Activated CD4-positive, alpha-beta T cell treated with anti-CD3 and anti-CD28 coated beads, Interleukin-2, Interleukin-6, amounts not matched to agents 100 ng/mL and 50 ng/mL, durations not matched to agents 16 hours and 8 hours (primary cell): ENCODE measurements at places on chromosomes 2 and 18.

GRCh38 chr18:41482501-41482900 lies 472.5 kb upstream of the PIK3C3 start:
- no peak for DNase-seq

DNA sequence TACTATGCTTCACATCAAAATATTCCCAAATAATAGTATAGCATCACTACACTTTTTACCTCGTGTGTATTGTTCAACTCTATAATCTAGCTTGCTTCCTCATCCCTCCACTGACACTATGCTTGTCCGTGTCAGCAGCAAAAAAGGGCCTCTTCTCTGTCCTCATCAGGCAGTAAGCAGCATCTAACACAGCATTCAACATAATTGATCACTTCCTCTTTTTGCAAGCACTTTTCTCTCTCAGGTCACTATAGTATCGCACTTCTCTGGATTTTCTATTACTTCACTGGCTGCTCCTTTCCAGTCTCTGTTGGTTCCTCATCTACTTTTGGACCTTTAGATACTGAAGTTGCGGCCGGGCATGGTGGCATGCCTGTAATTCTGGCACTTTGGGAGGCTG lies 64.9 kb upstream of the ZSWIM2 start:
- DNase-seq, result no peak

DNA sequence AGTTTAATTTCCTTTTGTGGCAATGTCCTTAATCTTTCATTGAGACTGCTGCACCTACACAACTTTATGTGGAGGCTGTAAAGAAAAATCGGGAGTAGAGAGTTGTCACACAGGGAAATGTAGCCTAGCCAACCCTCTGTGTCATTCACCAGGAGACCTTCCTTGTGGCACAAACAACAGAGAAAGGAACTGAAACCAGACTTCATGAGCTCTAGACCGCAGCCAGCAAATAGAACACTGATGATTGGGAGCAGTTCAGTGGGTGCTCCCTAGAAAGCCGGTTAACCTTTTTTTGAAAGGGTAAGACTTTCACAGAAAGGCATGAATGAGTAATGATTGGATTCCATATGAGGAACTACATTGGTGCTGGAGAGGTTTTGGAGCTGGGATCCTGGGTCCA lies 1752.4 kb upstream of the CELF4 start:
- DNase-seq, result no peak

- DNase-seq, result peak; percentile 30
Measured at GRCh38 chr18:48300463-48300961, 108.7 kb downstream of the ZBTB7C start.

DNA sequence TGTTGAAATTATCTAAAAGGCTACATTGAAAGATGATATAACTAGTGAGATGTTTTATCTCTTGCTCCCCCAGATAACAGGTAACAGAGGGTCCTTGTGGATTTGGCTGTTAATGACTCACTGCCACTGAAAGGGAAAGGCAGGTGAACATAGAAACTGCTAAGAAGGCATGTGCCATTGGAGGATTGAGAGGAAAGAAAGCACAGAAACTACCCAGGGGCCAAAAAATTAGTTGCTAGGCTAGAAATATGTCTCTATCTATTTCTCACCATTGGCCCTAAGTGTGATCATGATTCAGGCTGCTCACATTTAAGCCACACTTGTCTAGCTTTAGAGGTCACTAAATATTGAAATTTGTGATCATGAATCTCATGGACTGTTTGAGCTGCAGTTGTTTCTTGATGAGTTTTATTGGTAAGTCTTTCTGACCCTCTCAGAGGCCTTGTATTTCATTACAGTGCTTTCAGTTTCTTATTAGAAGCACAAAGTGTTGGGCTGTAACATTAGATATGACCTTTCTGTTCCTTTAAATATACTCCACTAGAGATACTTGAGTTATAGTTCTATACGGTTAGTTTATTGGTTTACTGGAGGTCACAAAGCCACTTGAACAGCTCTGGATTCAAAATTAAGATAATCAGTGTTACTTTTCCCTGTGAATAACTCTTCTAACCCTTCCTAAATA lies 26.2 kb downstream of the NAB1 start:
- DNase-seq, result peak; percentile 15

DNA sequence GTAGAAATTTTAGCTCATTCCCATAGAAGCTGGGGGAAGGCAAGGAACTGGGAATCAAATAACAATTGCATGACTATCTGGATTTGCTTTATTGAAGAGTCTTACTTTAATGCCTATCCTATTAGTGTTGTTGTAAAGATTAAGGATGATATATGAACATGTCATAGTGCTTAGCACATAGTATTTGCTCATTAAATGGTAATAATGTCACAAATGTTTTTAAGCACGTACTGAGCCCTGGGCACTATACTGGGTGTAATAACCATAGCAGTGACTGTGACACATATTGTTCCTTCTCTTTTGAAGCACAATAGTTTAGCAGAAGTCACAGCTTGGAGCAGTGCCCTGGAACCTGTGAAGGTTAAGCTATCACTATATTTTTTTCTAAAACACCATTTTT lies 47.2 kb upstream of the DTNB start:
- DNase-seq, result no peak

GRCh38 chr2:97673915-97674283 lies 4.4 kb downstream of the C2orf92 start:
- no peak for DNase-seq

DNA sequence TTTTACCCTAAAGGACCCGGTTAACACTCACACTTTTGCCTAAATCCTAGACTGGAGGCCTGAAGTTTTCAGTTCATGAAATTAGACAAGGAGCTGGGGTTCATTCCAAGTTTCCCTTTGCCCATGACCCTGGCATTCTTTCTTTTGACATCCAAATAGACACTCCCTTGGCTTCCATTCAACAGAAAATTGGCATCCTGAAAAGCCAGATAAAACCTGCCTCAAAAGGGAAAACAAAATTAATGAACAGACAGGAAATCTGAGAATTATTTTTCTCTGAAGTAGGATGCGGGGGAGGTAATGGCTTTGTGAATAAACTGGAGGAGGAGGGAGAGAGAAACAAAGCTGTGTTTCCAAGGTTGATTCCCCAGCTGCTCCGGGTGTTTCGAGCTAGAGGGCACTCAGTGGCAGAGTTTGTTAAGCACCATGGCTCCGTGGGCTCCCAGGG lies 41.0 kb downstream of the SPP2 start:
- DNase-seq, result no peak

DNA sequence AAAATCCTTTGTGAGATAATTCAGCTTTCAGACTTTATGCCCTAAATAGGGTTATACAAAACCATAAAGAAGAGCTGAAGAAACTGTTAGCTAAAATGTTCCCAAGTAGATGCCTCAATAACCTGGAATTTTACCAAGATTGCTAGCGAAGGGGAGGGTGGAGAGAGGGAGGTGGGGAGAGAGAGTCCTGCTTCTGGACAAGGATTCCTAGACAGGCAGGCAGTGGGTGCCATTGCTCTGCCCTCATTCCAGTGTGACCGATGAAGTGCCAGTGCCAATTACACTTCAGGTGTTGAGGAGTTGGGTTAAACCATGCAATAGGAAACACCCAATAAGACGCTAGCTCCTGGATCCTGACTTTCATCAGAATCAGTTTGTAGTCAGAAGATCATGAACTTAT lies 18.1 kb downstream of the LAPTM4A start:
- DNase-seq, result no peak

DNA sequence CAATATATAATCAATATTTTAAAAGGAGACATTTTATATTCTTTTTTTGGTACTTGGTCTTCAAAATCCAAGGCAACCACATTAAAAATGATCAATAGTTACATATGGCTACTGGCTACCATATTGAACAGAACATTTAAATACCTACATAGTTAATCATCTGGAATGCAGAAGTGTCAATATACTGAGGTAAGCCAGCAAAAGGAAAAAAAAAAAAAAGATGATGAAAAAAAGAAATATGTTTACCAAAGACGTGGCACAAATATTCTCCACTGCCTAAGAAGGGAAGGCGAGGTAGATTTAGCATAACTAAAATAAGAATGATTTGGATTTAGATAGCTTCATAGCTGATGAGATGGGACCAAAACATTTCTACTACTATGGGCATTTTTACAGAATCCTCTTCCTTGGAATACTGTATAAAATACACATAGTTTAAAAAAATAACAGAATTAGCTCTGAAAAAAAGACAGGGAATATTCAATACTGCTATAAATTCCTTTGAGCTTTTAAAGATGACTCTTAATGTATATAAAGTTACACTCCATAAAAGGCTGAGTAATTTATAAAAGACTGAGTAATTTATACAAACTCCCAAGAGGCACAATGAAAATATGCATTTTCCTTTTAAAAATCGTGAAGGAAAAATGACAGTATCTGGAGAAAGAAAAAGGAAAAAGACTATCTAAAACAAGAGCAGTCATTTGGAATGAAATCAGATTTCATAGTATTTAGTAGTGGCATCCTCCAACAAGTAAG lies 63.5 kb downstream of the CDH2 start:
- DNase-seq, result no peak

GRCh38 chr2:1977655-1978054 lies 233.3 kb upstream of the PXDN start:
- no peak for DNase-seq

GRCh38 chr2:80326214-80326613 lies 21.7 kb upstream of the LRRTM1 start:
- no peak for DNase-seq

DNA sequence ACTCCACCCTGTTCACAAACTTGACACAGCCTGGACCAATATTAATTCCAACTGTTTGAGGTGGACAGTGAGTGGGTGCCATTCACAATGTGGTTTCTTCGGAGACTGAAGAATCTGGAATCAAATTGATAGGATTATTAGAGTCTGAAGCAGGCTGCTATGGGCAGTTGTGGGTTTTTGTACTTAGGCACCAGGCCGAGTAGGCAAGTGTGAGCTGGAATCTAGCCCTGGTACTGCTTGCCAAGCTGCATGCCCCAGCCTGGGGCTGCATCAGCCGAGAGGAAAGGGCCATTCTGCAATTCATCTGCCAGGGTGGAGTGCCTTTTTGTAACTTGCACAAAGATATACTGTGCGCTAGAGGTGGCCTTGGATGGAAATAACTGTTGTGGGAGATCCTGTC lies 654.7 kb upstream of the FANCL start:
- no peak for DNase-seq

DNA sequence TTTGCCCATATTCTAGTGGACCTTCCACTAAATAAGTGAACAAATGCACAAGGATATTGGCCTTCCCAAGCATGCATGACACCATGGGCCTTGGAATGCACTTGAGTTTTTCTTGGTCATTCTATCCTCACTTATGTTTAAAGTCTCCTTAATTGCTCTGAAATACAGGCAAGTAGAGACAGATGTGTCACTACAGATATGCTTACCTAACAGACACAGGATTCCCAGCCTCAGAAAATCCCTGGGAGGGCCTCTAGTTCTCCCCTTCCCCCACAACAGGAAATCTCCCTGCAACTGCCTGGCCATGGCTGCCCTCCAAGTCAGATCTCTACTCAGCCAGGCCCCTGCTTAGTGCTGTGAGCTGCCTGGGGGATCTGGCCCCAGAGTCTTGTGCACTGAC lies 445.2 kb downstream of the IRS1 start:
- no peak for DNase-seq

DNA sequence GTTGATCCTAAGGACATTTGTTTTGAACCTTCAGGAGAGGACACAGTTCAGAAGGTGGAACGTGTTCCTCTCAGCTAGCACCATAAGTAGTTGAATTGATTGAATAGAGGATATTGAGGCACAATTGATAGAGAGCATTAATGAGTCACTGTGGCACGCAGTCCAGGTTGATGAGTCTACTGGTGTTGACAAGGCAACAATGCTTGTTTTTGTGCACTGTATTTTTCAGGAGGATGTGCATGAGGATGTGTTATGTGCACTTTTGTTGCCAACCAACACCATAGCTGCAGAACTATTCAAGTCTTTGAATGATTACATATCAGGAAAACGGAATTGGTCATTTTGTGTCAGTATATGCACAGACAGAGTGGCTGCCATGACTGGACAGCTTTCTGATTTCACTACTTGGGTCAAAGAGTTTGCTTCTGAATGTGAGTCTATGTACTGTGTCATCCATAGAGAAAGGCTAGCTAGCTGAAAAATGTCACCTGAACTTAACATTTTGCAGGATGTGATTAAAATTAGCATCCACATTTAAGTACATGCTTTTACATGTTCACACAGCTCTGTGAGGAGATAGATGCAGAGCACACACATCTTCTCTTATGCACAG lies 140.1 kb upstream of the B3GNT2 start:
- DNase-seq, result peak; percentile 17

- DNase-seq, result no peak
Measured at GRCh38 chr18:47036298-47036874, 965 bp upstream of the ELOA2 start.

GRCh38 chr2:196365923-196366322 lies 194.5 kb upstream of the STK17B start:
- peak; percentile 13 for DNase-seq

DNA sequence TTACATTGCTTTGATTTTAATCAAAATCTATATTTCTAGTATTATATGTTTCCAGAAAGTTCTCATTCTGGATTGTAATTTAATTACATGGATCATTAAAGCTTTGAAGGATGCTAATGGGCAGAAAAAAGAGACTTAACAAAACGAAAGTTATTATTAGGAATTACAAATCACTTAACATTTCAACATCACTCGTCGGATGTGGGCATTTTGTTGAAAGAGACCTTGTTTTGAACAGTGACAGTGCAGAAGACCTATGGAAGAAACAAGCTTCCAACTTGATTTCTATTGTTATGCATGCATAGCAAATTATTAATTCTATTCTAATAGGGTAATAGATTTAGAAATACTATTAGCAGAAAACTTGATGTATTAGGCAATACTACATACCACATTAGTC lies 31.4 kb upstream of the DARS1 start:
- no peak for DNase-seq

DNA sequence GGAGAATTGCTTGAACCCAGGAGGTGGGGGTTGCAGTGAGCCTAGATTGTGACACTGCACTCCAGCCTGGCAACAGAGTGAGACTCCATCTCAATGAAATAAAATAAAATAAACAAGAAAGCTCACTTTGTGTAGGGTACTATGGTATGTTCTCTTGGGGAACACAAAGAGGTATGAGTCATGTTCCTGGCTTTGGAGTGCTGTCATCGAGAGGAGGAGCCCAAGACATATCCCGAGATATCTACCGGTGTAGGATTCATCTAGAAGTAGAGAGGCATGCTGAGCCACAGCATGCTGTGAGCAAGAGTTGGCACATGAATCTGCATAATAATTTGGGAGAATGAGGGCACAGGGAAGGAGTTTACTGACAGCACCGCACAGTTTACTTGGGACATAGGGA lies 244.9 kb upstream of the EPHA4 start:
- DNase-seq, result no peak

- no peak for DNase-seq
Measured at GRCh38 chr2:217793566-217794132, 209.1 kb downstream of the TNS1 start.

- DNase-seq, result no peak
Measured at GRCh38 chr18:44826418-44827259, 146.0 kb downstream of the SETBP1 start.

DNA sequence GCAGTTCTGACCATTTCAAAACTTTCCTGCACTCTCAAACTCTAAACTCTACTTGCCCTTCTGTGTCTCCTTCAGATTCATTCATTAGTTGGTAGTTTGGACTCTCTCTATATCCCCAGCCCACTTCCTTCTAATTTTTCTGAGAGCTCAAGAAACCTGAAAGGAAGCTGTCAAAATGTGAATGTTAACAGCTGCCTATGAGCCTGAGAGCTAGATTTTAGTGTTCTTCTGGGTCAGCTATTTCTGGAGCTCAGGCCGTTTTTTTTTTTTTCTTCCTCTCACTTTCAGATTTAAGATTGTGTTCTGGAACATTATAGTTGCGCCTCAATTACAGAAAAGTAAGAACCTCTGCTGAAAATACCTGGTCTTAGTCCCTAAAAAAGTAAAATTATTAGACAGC lies 73.1 kb downstream of the RTN4 start:
- no peak for DNase-seq
